Esophagus squamous epithelium (tissue), 5 donors: ENCODE measurements at places on chromosomes 5 and 9. TPM values are rescaled to one million over a fixed set of nuclear protein-coding genes. Genes with fewer than 3 reads are reported as not detected.

GRCh38 chr9:113649054-113649453 lies 185.5 kb downstream of the RGS3 start:
- no peak for DNase-seq

DNA sequence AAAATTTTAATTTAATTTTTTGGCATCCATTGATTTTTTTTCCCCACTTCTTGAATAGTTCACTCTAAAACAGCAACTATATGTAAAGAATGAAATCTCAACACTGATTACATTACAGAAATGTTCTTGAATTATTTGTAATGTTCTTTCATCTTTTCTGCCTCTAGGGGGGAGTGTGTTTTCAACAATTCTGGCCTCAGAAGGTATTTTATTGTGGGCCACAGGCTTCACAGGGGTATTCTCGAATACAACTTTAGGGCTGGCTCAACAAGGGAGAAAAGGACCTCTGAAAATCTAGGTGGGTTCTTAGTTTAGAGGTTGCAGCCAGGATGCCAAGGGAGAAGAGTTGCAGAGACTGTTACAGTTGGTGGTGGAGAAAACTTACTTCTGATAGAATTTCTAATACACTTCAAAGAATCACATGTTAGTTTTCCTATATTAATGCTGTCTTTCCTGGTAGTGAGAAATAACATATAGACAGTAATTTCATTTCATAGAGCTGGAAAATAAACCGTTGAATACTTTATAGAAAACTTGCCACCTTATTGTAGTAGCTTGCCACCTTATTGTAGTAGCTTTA lies 3.6 kb upstream of the NPR3 start:
- DNase-seq = no peak

GRCh38 chr9:91159664-91160121 lies 202.0 kb downstream of the AUH start:
- DNase-seq = no peak

The PKD2L2 gene
- not detected for total RNA-seq

DNA sequence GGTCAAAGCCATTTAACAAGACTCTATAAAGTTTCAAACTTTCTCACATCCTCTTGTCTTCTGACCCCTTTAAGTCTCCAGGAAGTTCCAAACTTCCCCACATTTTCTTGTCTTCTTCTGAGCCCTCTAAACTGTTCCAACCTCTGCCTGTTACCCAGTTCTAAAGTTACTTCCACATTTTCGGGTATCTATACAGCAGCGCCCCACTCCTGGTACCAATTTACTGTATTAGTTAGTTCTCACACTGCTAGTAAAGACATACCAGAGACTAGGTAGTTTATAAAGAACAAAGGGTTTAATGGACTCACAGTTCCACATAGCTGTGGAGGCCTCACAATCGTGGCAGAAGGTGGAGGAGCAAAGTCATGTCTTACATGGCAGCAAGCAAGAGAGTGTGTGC lies 23.3 kb upstream of the PRLR start:
- DNase-seq = no peak

GRCh38 chr5:100827481-100827889 lies 75.6 kb downstream of the ST8SIA4 start:
- DNase-seq = no peak

DNA sequence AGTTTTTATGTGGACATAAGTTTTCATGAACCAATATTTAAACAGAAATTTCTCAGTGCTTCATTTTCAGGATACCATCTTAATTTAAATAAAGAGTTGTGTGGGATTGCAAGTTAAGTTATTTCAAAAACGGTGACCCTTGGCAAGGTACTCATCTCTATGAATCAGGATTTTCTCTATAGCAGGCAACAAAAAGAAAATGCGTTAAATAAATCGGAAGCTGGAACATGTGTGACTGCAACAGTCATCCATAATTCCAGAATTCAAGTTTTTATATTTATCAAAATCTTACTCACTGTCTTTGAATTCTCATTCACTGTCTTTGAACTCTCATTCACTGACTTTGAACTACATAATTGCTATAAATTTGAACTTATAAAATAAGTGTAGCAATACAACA lies 5.8 kb upstream of the RECK start:
- no peak for DNase-seq

The HNRNPK gene
- total RNA-seq = 468 TPM

DNA sequence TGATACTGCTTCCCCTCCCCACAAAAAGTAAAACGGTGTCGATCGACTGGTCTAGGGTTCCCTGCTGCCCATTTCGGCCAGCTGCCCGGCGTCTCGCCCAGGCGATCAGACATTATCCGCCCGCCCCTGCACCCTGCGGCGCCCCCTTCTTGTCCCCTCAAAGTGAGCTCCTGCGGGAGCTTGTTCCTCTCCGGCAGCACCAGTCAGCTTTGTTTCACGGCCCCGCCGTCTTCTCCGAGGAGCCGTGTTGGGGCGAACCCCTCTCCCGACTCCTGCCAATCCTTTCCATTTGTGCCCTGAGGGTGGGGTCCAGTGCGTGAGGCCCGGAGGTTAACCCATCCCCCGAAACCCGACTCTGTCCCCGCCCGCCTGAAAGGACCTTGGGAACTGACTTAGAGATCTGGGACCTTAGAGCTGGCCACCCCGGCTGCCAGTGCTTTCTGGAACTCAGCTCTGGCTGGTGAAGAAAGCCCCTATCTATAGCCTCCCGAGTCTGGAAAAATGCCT lies 518 bp downstream of the UBE2B start:
- DNase-seq = no peak

GRCh38 chr5:180283026-180283615 lies 8.8 kb downstream of the MAPK9 start:
- no peak for DNase-seq

The DOCK8 gene
- 19.8 TPM for total RNA-seq

DNA sequence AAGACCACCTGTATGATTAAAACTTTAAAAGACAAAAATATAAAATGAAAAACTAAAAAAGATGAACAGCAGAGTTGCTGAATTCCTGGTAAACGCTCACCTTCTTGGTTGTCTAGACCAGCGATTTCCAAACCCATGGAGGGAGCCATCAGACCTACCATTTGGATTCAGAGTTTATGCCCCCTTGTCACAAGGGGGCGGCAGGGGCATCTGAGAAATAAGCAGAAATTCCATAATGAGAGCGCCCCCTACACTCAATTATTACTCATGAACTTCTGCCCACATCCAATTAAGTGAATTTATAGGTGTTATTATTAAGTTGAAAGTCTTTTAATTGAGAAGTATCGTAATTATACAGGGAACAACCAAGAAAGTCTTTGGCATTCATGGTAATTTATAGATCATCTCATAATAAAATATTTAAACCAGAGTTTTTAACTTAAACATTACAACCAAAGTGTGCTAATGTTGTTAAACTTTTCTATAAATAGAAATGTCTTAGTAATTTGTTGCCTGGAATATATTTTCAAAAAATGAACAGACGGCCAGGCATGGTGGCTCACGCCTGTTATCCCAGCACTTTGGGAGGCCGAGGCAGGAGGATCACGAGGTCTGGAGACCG lies 35.2 kb upstream of the SPATA31C2 start:
- no peak for DNase-seq

GRCh38 chr5:25975885-25976284 lies 1062.5 kb downstream of the CDH9 start:
- DNase-seq = no peak

The OTP gene
- total RNA-seq = not detected

DNA sequence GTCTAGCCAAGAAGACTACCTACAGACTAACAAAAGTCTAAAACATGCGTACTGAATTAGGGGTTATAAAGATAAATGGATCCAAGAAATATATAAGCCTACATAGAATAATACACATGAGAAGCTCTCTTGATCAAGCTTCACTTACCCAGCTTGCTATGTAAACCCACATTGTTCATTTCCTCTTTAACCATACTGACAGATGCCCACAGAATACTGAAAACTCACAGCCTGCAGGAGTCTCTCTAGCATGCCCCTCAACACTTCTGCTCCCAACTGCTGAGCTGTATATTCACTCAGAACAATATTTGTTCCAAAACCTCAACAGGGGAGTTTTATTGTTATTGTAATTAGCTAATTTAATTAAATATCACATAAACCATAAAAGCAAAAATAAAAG lies 52.4 kb downstream of the RFX3 start:
- DNase-seq = no peak

- no peak for DNase-seq
Observed at GRCh38 chr5:56328753-56329560, 95.8 kb upstream of the ANKRD55 start.

The GFI1B gene
- not detected for total RNA-seq

DNA sequence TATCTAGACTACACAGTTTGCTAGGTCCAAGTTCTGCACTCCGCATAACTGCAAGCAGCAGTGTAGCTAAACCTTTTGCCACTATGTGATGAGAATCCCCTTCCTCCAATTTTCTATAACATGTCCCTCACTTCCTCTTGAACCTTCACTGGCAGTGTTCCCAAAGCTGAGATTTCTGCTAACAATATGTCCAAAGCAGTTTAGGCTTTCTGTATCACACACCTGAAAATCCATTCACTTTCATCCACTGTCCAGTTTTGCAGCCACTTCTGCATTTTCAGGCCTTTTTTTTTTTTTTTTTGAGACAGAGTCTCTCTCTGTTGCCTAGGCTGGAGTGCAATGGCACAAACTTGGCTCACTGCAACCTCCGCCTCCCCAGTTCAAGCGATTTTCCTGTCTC lies 111.1 kb downstream of the GADD45G start:
- DNase-seq = no peak

The PCDHGA3 gene
- 0.48 TPM for total RNA-seq

DNA sequence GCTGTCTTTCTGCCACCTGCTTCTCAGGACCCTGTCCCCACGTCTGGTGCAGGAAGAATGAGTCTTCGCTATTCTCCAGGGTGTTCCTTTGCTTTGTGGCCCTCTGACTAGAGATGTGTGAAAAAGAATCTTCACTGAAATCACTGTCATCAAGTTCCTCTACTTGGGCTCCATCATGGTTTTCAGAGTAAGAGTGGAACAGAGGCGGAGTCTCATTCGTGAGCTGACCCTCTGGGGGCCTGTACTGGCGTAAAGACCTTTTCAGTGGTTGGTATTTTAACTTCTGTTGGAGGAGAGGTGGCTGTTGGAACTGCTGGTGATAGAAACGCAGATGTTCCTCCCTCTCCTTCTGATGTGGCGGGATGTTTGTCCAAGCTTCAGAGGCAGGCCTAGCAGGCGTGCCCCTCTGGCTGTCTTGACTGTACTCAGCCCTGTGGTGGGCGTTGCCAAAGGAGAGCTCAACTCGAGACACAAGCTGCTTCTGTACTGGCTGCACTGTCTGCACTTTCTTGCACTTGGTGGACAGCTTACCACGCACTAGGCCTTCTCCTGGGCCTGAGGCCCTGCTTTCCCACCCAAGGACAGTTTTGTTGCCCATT lies 72.0 kb downstream of the KIF24 start:
- DNase-seq = no peak

The TAF11L5 gene
- total RNA-seq = not detected

DNA sequence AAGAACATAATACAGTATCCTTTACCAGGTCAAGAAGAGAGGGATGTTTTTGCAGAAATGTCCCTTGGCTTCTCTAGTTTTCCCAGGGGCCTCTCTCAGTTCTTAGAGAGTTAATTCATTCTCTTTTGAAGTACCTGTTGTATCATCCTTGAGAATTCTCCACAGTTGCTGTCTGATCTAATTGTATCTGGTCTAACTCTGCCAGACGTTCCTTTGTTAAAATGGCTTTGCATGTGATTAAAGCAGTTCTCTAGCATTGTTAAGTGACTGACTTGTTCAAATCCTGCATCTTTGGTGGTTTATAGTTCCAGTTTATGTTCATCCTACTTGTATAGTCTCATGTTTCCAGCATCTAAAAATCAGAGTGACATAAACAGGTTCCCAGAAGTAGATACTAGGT lies 65.0 kb downstream of the KIAA1958 start:
- no peak for DNase-seq

DNA sequence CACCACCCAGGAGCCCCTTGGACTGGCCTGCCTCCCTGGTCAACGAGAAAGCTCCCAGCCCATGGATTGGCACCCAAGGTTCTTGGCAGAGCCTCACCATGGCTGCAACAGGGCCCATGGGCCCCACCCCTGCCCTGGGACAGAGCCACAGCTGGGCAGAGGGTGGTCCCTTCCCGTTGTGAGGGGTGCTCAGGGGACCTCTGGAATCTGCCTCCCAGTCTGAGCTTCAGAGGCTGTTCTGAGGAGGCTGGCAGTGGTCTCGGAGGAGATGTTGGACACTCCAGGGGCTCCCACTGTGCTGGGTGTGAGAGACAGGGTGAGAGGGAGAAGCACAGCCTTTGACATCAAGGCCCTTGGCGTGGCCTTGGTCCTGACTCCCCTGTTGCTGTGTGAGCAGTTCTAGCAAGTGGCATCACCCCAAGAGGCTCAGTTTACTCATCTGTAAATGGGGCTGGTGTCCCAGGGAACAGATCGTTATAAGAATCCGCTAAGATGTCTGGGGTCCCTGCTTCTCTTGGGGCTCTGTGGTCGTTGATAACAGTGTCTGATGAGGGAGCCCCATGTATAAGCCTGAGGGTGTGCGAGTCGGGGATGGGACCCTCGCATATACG lies 33.0 kb downstream of the LHX3 start:
- DNase-seq = no peak

- no peak for DNase-seq
Observed at GRCh38 chr5:171771856-171772255, 13.8 kb upstream of the SMIM23 start.

- no peak for DNase-seq
Observed at GRCh38 chr5:77876862-77877502, 100.8 kb upstream of the TBCA start.

The NME5 gene
- 3.0 TPM for total RNA-seq

The OXCT1 gene
- 20.3 TPM for total RNA-seq

The HACD4 gene
- 0.97 TPM for total RNA-seq

DNA sequence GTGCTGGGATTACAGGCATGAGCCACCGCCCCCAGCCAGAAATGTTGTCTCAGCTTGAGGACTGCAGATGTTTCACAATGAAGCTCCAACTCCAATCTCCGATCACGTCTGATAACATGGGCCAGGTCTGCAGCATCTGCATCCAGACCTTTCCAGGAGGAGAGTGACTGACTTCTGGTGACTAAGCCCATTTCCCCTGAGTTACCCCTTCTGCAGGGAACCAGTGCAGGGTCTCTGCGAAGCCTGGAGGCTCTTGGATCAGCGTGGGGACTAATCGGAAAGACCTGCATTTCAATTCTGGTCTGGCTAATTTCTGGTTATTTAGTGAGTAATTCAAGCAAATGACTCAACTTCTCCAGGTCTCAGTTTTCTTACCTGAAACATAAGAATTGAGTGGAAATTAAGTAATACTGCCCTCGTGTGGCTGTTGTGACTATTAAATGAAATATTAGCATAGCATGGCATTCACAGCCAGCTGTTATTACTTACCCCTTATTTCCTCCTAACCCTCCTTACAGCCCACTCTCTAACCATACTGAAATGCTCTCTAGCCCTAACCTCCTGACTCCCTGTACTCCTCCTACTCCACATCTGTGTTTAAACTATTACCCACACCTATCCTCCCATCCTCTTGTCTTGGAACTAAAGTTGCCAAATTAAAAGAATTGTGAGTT lies 2.2 kb upstream of the GNPDA1 start:
- no peak for DNase-seq

The NIM1K gene
- 0.38 TPM for total RNA-seq

The NLN gene
- total RNA-seq = 17.6 TPM

The OR1Q1 gene
- not detected for total RNA-seq

- DNase-seq = no peak
Observed at GRCh38 chr5:65577141-65577540, 14.0 kb downstream of the PPWD1 start.

The PCDHB6 gene
- total RNA-seq = not detected

The GPR151 gene
- total RNA-seq = not detected
